ENCODE measurements at places on chromosomes 6 and 20.

GRCh38 chr20:11660673-11661072 is 257.0 kb upstream of the BTBD3 start:
- no peak for DNase-seq

DNA sequence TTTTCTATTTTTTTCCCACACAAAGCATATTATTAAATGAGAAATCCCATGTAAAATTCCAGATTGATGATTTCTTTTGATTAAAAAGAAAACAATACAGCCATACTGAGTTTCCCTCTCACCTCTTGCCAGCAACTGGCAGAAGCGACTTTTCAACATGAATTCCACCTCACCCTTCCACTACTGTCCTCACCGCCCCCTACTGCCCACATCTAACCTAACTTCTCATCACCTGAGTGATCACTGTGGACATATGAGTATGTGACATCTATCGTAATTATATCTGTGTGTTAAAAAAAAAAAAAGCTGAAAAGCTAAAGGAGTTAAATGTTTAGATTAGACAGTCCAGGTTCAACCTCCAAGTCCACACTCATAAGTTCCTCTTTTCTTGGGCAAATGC is 528.6 kb downstream of the PRKN start:
- no peak for DNase-seq

DNA sequence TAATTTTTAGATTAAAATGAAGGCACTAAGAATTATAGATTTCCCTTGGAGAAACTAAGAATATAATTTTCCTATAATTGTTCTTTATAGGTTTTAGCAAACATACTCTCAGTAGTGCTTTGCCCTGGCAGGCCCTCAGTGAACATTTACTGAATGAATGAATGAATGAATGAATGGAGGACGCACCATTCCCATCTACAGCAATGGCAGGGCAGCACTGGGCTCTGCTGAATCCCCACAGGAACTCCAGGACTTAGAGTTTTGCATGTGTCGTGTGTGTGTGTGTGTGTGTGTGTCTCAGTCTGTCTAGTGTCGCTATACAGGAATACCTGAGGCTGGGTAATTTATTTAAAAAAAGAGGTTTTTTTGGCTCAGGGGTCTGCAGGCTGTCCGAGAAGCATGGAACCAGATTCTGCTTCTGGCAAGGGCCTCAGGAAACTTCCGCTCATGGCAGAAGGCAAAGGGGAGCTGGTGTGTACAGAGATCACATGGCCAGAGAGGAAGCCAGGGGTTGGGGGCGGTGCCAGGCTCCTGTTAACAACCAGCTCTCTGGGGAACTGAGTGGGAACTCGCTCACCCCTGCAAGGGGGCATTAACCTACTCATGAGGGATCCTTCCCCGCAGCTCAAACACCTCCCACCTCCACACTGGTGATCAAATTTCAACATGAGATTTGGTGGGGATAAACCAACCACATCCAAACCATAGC is 20.1 kb downstream of the RNASET2 start:
- DNase-seq: no peak

DNA sequence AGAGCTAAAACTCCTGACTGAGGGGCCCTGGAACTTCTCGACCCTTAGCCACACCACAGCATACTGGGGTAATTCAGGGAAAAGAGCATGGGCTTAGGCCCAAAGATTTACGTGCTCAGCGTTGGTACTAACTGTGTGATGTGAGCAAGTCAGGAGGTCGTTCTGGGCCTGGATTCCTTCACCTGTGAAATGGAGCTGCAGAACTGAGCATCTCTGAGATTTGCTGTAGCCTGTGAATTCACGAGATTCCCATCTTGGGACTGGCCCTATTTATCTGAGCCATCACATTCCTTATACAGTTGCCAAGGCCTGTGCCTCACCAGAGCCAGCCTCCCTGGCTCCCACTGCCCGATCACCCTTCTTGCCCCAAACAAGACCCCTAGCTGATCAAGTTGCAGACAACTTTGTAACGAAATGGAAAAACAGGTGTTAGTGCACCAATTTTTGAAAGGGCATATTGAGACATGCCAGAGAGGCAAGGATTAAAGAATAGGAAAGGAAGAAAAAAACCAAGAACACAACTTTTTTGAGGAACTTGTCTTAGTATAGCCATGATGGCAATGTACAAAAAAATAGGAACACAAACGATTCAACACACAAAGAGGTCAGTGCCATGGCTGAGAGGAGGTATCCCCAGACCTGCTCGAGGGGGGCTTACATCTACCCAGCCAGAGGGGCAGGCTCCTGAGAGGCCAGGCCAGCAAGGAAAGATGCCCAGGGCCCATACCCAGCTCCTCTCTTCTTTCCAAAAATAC is 323.0 kb upstream of the JARID2 start:
- no peak for DNase-seq

GRCh38 chr20:36823121-36823520 is 49.6 kb upstream of the DSN1 start:
- DNase-seq: no peak

- DNase-seq: peak; percentile 39
These were observed 22.0 kb upstream of the PERP start for GRCh38 chr6:138129190-138129589.

DNA sequence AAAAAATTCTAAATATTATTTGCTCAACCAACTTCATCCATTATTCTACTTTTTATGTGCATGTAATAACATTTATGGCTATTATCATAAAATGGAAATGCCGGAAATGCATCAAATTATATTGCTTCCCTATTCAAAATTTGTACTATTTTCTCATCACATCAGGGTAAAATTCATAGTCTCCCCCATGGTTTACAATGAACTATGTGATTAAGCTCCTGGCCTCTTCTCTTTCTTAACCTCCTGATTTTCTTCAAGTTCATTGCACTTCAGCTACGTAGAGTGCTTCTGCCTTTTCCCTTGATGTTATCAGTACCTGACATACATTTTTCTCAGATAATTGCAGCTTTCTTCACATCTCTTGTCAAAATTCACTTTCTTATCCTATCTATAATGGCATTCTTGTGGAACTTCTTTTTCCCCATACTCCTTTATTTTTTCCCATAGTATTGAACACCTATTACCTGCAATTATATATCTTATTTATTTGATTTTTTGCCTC is 699.1 kb upstream of the ADGRB3 start:
- DNase-seq: no peak

DNA sequence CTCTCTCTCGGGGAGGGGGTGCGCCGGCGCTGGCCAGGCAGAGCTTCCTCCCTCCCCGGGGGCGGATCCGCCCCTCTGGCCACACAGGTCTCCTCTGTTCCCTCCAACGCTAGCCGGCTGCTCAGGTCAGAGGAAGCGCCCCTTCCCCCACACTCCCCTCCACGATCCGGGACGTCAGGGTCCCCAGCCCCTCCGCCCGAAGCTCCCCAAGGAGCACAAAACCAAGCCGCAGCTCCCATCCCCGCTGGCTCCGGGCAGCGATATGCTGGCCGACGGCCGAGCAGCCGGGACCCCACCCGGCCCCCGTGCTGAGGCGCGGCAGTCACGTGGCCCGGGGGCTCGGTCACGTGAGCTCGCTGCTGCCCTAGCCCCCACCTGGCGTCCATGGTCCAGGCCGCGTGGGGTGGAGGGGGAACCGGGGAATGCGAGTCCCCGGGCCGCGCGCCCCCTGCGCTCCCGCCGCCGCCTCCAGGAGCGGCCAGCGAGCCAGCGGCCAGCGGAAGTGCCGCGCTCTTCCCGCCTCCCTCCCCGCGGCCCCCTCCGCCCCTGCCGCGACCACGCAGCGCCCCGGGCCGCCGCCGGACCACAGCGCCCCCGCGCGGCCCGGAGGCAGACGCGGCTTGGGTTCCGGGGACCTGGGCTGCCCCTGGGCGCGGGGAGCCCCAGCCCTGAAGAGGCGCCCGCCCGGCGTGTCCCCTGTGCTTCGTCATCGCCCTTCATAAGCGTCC is at the start of gene SLC35B2:
SLC35B2 (minus strand) TSS at position 504 of the 728 bp plus-strand sequence; CDS start at position 386, 118 bp downstream.
- DNase-seq: peak; percentile 90

DNA sequence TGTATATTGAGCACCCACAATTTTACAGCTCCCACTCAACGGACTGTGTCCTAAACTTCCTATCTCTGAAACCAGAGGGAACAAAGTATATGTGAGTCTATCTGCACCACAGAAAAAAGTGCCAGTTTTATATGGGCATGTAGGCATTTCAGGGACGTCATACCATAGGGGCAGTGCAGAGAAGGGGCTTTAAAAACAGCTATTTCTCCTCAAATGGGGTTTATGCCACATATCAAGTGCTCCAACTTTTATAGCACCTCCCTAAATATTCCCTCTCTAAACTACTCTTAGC is 28.9 kb upstream of the ASF1A start:
- DNase-seq: no peak

GRCh38 chr6:123808556-123808955 is 4.9 kb downstream of the NKAIN2 start:
- DNase-seq: no peak

Data from ELF-1 (cell line).